Nucleus accumbens (tissue), 56 donors: ENCODE measurements at places on chromosomes 2 and 18.

DNA sequence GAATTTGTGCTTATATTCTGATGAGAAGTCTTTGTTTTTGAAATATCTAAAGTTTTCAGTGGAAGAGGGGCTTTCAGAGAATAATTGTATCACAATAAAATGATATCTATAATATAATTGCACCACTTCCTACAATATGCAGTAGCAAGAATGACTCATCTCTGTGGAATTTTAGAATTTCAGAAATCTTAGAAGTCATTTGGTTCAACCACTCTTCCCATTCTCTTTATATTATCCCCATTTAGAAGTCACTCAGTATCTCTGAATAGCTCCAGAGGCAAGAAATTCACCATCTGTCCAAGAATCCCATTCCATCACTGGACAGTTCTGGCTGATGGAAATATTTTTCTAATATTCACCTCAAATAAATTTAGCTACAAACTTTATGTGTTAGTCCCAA lies 59.3 kb upstream of the CCDC68 start:
- no peak for DNase-seq

DNA sequence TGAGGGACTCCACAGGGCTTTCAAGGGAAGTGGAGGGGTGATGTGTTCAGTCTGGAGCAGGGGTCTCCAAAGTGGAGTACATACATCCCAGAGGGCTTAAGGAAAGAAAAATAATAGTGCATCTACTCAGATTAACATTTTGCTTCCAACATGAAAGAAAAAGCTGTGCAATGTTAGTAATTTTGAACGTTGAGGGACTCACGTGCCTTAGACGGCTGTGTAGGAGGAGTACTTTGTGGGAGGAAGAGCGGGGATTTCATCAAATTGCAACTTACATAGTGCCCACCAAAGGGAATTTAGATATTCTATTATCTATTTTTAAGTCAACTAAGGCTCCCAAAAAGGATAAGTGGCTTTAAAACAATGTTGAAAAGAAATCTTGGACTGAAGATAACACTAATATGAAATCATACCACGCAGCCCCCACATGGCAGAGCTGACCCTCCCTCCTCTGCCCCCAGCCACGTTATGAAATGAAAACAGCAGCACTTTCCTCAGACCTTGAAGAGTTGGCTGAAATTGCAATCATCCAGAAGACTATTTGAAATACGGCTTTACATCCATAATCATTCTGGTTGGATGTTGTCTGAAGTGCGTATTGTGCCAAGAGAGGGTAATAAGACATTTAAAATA lies 42.9 kb downstream of the MEX3C start:
- DNase-seq: no peak

DNA sequence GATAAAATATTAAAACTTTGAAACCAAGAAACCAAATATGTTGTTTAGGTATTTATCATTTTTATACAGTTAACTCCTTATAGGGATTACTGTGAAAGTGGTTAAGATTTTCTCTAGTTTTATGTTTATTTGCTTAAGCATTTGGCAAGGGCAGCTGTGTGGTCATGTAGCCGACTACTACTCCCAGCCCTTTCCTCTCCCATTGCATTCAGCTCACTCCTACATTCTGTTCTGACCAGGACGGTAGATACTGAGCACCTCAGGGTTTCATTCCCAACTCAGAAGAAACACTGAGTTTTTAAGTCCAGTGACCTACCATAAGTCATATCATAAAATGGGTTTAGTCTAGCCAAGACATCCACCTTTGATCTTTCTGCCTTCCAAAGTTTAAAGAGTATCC lies 19.8 kb downstream of the FZD5 start:
- DNase-seq: no peak

DNA sequence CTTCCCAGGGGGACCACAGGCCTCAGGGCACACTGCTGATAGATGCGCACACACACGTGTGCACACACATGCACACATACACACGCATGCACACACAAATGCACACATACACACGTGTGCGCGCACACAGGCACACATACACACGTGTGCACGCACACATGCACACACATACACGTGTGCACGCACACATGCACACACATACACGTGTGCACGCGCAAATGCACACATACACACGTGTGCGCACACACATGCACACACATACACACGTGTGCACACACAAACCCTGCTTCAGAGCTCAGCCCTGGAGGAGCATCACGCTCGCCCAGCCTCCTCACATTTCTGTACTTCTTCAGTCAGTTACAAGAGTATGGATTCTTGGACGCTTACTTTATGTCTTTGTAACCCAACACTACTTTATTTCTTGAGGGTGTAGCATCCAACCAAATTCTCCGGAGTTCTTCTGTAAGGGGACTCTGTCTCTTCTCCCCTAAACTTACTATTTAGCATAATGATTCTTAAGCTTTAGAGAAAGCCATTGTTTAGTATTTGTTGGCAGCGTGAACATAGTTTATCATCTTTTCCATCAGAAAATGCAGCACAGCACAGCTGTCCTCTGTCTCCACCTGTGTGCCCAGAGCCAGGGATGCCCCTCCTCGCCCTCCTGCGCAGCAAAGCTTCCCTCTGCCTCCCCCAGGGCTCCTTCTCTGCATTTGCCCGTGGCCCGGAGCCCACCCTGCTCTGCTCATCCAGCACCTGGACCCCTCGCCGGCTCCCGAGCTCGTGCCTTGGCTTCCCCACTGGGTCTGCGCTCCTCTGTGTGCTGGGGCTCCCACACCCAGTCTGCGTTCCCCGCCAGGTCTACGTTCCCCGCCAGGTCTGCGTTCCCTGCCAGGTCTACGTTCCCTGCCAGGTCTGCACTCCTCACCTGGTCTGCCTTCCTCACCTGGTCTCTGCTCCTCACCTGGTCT lies 74.4 kb upstream of the CTDP1 start:
- no peak for DNase-seq

- no peak for DNase-seq
Measured at GRCh38 chr2:231764760-231765159, 16.3 kb downstream of the PDE6D start.

GRCh38 chr18:46199515-46200147 lies 95.4 kb downstream of the HAUS1 start:
- DNase-seq: no peak
